ENCODE measurements at places on chromosomes 4 and X.

DNA sequence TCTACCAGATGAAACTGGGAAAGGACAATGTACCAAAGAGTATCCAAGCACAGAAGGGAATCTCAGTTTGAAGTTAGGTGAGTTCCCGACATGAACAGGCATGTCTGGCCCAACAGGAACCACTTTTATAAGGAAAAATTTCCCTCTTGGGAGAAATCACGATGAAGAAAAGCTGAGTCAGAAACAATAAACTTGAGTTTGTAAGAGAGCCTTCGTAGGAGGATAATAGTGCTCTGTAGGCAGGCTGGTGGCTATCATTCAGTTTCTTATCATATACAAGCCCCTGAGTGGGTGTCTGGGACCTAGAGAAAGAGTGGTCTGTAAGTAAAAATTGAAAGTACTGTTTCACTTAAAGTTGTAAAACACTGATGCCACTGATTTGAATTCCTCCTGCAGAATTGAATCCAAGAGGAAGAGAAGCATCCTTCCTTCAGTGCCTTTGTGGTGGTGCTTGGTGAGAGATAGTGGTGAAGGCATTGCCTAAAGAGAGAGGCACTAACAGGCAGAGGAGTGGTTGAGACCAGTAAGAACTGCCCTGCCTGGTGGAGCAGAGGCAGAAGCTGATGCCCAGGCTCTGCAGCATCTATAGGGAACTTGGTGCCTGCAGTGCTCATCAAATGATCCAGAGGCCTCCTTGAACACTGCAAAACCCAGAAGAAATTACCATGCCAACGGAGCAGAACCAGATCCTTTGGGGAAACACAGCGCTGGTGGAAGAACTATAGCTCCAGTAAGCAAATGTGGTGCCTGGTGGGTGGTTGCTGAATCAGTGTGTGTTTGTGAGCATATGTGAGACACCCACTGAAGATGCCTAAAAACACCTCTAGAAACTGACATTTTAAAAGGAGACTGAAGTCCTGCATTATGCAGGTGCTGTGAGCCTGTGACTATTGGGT lies 31.7 kb upstream of the METAP1 start:
- no peak for DNase-seq

DNA sequence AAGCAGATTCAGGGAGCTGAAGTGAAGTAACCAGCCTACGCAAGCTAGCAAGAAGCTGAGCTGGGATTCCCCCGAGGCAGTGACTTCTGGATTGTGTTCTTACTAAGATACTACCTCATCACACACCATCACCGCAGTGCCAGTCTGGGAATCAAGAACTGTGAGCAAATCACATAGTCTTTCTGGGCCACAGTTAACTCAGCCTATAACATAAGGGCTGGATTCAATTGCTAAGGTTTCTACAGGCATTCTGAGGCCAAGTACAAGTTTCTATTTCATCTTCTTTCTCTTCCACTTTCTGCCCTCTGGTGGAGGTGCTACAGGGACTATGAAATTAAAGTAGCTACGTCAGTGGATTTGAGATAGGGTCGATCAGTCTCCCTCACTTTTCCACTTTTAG lies 1.4 kb upstream of the CORIN start:
- peak; percentile 27 for DNase-seq

- DNase-seq: peak; percentile 11
These were observed 222.6 kb downstream of the SPIN4 start for GRCh38 chrX:63128509-63128908.

DNA sequence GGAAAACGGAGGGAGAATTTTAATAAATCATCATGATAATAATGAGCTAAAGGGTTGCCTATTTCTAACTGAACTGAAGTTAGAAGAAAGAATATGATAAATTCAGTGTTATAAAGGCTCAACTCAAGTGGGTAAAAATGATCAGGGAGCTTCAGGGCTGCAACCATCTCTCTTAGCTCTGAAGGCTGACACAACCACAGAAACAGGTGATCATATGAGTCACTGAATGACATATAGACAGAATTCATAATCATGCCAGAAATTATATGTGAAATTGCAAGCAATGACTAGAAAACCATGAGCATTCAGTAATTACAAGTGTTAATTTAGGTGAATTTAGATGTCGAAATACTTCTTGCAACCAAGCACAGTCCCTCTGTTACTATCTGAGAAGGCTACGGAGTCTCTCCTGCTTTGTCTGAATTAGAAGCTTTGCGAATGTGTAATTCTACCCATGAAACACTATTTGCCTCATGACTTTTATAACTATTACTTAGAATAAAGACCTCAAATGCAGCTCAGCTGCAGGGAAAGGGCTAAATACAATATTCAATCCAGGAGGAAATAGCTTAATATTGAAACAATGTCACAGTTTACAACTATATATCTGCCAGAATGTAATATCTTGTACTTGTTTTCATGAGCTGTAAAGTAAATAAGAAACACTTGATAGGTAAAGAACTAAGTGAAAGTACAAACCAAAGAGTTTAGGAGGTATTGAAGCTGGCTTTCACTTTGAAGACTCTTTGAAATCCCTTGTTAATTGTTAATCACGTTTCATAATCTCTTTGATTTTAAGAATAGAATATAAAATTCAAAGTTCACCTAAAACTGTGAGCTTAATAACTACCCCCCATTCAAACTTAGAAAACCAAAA lies 1972.6 kb downstream of the ARAP2 start:
- DNase-seq: no peak

DNA sequence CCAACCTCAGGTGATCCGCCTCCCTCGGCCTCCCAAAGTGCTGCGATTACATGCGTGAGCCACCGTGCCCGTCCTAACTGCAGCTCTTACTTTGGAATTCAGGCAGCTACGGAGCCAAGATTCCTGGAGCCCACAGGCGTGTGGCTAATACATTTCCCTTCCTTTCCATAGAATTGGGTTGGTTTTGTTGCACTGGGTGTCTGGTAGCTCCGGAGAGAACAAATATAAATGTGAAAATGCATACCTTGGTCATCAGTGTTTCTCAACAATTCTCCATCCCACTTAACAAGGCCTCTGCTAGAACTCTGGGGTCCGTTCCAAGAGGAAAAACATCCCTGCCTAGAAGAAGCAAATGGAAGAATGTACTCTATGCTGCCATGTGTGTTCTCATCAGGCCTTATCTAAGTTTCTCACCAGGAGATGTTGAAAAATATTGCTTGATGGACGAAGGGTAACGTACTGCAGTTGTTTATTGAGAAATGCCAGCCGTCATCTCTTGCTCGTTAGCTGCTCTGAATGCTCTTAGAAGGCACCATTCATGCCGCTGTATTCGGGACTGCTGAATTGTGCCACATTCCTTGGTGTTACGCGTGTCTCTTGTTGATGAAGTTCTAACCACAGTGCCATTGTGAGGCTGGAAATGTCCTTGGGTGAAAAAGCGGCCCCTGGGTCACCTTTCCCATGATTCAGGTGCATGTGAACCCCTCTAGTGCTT lies 50.5 kb upstream of the CD99 start:
- DNase-seq: no peak

DNA sequence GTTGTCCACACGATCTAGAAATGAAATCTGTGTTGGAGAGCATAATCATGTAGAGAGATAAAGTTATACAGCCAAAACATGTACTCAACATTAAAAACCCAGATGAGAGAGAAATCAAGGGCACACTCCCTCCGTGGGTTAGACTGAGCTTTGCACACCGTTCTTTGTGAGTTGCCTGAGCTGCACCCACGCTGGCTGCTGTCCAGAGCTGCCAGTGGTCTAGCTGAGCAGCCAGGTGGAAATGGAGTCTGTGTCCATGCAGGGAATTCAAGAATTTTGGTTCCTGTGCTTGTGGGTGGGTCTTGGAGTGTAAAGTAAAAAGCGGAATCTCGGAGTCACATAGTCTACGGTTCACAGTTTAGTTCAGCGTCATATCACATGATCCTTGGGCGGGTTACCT lies 84.6 kb downstream of the GPR143 start:
- no peak for DNase-seq

DNA sequence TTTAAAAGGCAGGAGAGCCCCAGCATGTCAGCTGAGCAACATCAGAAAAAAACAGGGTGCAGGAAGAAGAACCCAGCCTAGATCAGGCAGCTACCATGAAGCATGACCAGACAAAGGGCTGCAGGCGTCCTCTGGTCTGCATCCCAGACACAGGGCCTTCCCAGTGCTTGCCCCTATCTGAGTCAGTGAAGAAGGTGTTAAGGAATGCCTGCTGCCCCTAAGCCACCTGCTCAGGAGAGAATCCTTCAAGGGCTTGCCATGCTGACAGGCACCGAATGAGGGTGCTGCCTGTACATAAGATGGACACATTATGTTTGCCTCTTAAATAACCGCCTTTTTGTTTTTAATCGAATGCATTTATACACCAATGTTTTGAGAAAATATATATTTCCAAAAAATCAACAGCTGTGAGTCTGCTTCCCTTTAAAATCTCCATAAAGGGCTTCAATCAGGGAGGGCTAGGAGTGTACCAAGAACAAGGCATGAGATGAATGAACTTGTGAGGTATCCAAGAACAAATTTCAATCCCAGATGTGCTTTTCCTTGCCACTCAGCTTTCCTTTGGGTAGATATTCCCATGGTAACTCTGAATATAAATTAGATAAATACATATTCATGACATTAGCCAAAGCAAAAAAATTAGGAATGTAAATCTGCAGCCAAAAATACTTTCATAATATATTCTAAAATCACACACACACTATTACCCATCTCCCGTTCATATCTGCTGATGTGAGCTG lies 85.1 kb downstream of the SLC9A7 start:
- DNase-seq: no peak

DNA sequence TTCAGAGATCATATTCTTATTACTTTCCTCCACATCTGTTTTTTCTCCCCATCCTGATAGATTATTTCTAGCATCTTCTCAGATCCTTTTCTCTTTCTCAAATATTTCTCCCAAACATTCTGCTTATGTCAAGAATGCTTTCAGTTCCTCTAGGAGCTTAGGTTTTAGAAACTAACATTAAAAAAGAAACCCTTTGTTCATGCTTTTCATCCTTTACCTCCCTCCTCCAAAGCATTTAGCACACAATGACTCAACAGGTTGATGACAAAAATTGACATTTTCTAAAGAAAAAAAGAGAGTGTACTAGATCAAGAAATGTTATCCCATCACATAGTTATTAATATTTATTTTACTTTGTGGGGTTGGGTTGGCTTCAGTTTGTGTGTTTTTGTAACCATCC lies 16.5 kb upstream of the ALB start:
- DNase-seq: no peak

Data from glutamatergic neuron (in vitro differentiated cells).